ENCODE measurements at places on chromosomes 7 and 10.

GRCh38 chr7:22586786-22587140, 86.8 kb upstream of the STEAP1B start:
- DNase-seq: no peak

- DNase-seq: no peak
Measured at GRCh38 chr10:22570234-22570633, 144.1 kb downstream of the PIP4K2A start.

DNA sequence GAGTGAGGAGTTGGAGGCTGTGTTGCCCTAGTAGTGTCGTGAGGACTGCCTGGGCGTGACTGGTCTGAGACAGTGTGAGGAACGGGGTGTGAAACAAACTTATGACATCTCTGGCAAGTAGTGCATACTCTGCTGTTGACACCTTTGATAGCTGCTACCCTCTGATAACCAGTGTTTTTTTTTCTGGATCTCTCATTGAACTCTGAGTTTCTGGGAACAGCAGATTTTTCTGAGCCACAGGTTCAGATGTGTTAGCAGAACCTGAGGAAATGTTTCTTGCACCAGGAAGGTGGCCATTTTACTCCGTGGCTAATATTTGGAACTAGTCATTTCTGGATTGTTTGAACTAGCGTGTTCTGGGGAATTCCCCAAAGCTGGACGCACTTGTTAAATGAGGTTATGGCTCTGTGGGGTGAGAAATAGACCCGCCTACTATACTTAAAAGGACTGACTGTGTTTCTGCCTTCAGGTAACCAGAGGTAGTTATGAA, 52.9 kb downstream of the AUTS2 start:
- DNase-seq: no peak

DNA sequence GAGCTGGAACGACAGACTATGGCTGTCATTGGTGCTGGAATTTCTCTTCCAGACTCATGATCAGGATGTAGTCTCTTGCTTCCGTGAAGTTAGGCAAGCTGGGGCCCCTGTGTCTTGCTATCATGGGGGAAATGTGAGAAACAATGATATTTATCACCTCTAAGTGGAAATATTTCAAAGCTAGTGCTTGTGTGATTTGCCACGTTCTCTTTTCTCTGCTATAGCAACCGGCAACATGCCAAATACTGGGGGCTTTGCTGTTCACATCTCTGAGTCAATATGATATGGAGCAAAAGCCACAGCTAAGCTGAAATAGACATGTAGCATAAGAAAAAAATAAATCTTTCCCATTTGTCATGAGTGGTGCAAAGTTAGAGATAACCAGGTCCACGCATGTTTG, 668.2 kb upstream of the IGFBP3 start:
- DNase-seq: no peak

DNA sequence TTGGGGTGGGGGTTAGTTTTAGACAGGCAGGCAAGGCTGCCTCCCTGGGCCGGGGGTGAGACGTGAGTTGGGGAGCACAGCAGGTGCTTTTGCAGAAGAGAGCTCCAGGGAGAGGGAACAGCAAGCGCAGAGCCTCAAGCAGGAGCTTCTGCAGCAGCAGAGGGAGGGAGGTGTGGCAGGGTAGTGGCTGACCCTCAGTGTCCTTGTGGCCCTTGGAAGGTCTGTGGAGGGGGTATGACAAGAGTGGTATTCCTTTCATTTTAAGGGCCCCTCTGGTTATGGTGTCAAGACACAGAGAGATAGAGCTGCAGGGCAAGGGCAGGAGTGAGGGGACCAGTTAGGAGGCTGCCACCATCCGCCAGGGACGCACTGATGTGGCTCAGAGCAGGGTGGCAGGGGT, 138.9 kb downstream of the EBF3 start:
- no peak for DNase-seq

DNA sequence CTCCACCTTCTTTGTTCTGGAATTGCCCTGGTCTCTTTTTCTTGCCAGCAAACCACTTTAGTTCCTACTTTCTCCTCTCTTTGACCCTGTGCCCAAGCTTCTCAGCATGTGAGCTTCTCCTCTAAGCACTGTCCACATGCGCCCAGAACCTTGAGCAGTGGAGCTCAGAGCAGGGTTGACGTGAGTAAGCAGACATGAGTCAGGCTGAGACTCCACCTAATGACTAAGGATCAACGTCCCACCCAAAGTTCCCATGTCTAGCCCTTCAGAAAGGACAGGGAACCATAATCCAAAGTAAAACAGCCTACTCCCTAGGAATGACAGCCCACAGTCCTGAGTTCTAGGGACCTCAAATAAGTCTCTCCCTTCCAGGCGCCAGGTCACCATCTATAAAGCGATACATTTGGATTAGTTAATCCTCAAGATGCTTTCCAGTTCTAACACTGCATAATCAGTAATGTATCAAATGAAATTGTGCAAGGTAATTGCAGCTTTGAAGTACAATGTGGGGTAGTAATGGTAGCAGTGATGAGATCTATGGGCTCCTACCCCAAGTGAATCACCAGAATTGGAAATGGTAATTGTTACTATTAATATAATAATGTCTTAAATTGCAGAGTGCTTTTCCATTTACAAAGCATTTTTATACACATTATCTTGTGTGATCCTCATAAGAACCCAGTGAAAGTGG, 44.5 kb downstream of the KCNMA1 start:
- no peak for DNase-seq

DNA sequence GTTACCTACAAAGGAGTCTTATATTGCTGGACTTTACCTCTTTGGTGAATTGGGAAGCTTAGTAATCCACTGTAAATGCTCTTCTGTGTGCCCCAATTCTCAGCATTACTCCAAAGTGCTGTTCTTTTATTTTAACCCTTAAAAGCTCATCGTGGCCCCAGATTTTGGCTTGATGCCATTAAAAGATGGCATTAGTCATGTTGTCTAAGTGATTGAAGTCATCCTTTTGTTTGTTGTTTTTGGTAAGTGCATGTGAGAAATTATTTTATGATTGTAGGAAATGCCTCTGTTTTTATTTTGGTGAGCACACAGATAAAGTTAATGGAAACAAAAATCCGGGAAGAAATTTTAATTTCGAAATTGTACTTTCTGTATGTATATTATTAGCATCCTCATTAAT, 82.5 kb upstream of the GATA3 start:
- no peak for DNase-seq

DNA sequence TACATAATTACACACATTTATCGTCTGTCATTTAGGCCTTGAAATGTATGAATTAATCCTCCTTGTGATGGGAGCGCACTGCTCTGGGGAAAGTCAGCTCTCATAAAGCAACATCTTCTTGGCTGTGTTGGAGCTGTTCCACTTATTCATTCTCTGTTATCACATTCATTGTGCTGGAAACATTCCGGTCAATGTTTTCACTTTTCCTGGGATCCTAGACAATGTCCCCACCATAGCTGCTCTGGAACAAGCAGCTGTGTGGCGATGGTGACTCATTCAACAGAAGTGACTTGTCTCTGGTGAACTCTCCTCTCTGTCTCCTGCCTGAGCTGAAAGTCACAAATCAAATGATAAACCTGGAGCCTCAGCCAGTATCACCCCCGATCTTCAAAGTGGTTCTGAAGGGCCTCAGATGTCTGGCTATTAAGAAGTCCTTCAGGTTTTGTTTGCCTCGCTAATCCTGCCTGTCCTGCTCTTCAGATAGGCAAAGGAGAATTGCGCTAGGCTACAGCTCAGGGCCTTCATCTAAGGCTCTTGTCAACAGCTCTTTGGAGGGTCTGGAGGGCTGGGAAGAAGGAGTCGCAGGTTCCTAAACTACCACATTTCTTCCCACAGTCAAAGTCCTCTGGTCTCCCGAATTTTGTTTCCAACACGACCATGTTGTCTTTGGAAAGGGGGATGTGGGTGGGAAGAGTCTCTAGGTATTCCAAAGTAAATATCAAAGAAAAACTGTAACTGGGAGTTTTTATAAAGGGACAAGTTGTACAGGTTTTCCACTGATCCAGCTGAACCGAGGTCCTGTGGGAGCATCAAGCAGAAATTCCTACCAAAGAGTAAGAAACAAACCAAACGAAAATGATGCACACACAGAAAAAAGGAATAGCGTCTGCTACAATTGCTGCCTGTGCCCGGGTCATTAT, 29.3 kb downstream of the KLF6 start:
- no peak for DNase-seq

GRCh38 chr7:33043501-33044400, 18.8 kb downstream of the NT5C3A start:
- DNase-seq: no peak

DNA sequence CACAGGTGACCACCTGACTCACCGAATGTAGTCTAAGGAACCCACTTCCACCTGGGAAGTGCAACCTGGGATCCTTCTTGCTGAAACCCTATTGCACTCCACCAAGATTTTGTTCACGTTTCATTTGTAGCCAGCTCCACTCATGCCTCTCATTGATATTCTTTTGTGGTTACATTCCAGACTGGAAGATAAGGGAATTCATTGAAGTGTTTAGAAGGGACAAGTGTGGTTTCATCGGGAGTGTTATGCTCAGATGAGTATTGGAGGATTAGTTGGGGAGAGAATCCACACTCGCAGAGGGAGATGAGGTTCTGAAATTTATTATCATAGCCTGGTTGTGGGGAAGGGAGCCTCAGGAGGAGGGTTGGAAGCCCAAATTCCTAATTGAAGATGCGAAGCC, 320.4 kb downstream of the KCNMA1 start:
- no peak for DNase-seq

GRCh38 chr7:19491371-19491770, 217.5 kb downstream of the POLR1F start:
- no peak for DNase-seq

DNA sequence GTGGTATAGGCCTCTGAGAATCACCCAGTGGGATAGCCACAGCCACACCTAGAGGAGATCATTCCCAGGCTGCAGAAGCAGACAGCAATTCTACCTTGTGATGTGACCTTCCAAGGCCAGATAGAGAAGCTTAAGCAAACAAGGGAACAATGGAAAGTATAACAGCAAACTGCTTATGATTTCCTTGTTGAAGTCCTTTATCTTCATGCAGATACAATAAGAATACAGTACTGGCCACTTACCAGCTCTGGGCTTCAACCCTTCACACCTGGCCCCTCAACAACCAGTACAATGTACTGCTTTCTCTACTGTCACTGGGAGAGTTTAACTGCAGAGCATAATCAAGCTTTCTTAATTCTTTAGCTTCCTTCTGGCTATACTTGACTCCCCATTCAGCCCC, 22.6 kb upstream of the DDX50 start:
- no peak for DNase-seq

- DNase-seq: no peak
Measured at GRCh38 chr7:100544386-100544785, 5.4 kb downstream of the AGFG2 start.

DNA sequence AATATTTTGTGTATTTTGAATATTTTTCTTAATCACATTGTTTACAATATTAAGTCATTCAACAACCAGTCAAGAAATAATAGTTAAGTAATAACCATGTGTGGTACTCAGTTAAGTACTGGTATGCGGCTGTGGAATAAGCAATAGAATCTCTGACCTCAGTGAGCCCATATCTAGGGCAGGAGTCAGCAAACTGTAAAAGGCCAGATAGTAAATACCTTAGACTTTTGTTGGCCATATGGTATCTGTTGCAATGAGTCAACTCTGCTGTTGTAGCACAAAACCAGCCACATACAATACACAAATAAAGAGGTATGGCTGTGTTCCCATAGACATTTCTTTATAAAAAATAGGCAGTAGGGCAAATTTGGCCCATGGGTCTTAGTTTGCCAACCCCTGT, 311.6 kb upstream of the SEMA3A start:
- DNase-seq: no peak

GRCh38 chr7:155955367-155955635, 143.0 kb upstream of the SHH start:
- no peak for DNase-seq

- no peak for DNase-seq
Measured at GRCh38 chr10:1203216-1203615, 147.0 kb downstream of the WDR37 start.

DNA sequence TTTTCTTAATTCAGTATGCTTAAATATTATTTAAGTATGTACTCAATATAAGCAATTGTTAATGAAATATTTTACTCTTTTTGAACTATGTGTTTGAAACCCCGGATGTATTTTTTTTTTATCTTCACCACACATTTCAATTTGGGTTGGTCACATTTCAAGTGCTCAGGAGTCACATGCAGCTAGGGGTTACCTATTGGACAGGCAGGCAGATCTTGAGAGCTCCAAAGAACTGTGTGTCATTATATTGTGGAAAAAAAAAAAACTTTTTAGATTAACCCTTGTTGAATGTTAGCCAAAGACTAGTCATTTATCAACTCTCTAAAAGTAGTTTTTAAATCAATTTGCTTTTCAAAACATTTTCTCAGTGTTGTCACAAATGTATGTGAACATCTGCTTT, 37.2 kb downstream of the IKZF1 start:
- DNase-seq: no peak

- no peak for DNase-seq
Measured at GRCh38 chr7:16066805-16067459, 354.4 kb downstream of the CRPPA start.

DNA sequence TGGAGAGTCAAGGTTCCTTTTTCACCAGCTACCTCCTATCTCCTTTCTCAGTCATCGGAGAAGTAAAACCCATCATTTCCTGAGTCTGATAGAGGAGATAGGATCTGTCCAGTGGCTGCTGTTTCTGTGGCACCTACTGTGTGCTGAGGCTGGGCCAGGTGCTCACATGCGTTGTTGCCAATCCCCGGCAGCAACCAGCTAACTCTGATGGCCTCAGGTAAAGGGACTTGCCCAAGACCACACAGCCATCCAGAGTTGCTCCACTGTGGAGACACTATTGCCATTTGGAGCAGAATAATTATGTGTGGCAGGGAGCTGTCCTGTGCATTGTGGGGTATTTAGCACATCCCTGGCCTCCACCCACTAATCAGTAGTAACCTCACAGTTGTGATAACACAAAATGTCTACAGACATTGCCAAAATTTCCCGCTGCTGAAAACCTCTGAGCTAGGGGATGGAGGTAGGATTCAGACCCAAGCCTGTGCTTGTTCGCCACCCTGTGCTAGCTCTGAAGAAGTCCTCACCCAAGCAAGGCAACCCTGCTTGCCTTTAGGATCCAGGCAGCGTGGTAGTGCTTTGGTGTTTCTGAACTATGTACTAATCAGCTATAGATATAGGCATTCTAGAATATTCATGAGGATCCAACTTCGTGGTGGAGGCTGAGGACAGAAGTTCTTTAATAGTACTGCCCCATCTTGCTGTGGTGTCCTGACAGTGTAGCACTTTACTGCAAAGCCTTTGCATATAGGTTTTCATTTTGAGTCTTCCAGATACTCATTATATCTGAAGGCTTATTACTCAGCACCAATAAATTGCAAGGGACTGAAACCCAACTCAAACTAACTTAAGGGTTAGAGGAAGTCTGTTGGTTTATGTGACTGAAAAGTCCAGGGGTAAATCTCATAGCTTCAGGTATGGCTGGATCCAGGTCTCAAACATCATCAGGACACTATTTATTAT, 164.6 kb downstream of the GRK5 start:
- DNase-seq: no peak

DNA sequence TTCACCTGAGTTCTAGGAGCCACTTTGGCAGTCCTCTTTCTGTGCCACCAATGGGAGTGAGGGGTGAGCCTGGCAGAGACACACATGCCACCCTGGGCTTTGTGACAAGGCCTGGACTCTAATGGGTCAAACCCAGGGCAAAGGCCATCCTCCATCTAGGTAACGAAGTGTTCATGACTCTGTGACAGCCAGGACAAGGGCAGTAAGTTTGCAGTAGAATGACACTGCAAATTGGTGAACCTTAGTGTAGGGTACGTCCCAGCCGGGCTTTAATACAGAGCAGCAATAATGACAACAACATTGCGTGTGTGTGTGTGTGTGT, 43.3 kb downstream of the PAPSS2 start:
- no peak for DNase-seq
